ENCODE measurements at places on chromosomes 3 and 15. TPM values are rescaled to one million over a fixed set of nuclear protein-coding genes. Genes with fewer than 3 reads are reported as not detected.
A peak's percentile ranks its signal among the peaks of the same experiment; 100 is the strongest.

- no peak for DNase-seq
Measured at GRCh38 chr3:129673012-129673411, 66.5 kb upstream of the PLXND1 start.

- DNase-seq = peak; percentile 17
Measured at GRCh38 chr15:66253418-66254088, at the start of gene MEGF11. Gene MEGF11, minus strand, starts transcription at chr15:66253750. Its CDS starts 125,347 bp downstream, at chr15:66128403.

LRRC15 gene
- not detected for total RNA-seq

- no peak for DNase-seq
Measured at GRCh38 chr3:169387751-169388696, 275.5 kb downstream of the MECOM start.

DNA sequence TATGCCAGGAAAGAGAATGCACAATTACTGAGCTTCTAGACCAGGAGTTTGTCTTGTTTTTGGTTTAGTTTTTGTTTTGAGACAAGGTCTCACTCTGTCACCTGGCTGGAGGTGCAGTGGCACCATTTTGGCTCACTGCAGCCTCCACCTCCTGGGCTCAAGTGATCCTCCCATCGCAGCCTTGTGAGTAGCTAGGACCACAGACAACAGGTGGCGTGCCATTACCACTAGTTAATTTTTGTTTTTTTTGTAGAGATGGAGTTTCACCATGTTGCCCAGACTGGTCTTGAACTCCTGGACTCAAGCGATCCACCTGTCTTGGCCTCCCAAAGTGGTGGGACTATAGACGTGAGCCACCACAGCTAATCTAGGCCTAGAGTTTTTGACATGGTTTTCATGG is 104.4 kb upstream of the CCDC54 start:
- no peak for DNase-seq

GRCh38 chr3:154040283-154040682 is 80.9 kb upstream of the ARHGEF26 start:
- DNase-seq = no peak

DNA sequence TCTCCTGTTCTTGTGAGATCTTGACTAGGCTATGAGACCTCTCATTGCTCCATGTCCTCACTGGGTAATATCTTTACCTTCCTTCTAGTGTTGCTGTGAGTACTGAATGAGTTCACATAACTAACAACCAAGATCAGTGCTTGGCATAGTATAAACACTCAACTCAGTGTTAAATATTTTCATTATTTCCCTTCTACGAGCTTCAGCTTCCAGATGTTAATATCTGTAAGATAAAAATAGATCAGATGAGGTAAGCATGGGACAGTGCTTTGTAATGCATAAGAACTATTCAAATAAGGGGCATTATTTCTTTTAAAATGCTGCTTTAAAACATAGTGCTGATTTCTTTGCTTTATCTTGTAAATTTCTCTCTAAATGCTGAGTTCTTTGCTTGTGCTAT is 130.8 kb downstream of the DIPK2A start:
- DNase-seq = no peak

DNA sequence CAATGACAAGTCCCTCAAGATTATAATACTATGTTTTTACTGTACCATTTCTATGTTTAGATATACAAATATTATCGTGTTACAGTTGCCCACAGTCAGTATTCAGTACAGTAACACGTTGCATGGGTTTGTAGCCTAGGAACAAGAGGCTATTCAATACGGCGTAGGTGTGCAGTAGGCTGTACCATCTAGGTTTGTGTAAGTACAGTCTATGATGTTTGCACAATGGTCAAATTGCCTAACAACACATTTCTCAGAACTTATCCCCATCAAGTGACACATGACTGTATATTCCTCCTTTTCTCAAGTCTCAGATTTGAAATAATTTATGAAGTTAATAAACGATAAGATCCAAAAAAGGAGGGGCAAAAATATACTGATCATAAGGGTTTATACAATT is 21.7 kb downstream of the ZDHHC3 start:
- DNase-seq = no peak

- no peak for DNase-seq
Measured at GRCh38 chr15:85408270-85408746, 27.9 kb downstream of the AKAP13 start.

PLIN1 gene
- 0.47 TPM for total RNA-seq

- no peak for DNase-seq
Measured at GRCh38 chr15:89802986-89803824, 11.4 kb downstream of the ANPEP start.

DNA sequence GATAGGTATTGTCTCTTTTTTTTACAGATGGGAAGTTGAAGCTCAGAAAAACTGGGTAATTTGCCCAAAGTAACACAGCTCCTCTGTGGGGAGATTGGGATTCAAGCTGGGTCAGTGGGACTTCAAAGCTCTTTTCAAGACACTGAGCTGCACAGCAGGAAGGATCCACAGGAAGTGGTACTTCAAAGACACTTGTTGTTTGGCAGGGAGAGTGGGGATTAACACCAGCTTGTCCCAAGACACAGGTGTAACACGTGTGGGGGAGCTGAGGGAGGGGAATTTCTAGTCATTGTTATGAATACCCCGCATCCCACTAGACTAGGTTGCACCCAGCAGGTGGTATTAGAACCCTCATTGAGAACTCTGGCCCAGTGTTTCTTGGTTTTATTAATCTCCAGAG is 116.0 kb downstream of the FOXB1 start:
- DNase-seq = no peak

LRRC3B gene
- 51.3 TPM for total RNA-seq

- DNase-seq = no peak
Measured at GRCh38 chr15:69786136-69786701, 311.5 kb downstream of the TLE3 start.

GRCh38 chr3:71502066-71502625 is 81.4 kb downstream of the FOXP1 start:
- no peak for DNase-seq

NDN gene
- 76.4 TPM for total RNA-seq

DNA sequence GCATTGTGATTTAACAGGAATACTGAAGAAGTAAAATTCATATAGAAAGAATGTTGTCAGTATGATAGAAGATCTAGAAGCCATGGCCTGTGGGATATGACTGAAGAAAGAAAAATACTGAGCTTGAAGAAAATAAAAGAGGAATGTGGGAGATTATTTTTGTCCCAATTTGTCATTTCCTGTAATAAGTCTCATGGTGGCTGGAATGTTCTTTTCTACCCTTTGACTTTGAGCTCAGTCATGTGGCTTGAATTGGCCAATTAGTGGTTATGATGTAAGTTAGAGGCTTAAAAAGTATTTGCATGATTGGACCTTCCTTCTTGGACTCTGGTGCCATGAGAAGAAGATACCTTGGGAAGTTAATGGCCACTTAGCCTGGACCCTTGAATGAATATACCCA is 14.1 kb downstream of the APH1B start:
- no peak for DNase-seq

DNA sequence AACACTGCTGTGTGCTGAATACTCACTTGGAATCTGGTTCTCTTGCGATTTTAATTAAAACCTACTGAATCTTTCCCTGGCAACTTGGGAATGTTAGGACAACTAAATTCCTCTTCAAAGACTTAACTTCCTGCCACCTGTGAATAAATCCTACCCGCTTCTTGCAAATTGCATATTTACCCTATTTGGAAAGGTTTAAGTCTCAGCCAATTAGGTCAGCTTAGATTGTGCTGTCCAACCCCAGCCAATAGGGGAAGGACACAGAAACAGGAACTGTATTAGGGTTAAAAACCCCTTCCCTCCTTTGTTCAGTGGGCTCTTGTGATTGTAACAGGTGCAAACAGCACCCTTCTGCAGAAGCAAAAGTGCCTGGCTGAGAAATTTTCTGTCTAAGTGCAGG is 38.6 kb upstream of the FSTL1 start:
- no peak for DNase-seq

DNA sequence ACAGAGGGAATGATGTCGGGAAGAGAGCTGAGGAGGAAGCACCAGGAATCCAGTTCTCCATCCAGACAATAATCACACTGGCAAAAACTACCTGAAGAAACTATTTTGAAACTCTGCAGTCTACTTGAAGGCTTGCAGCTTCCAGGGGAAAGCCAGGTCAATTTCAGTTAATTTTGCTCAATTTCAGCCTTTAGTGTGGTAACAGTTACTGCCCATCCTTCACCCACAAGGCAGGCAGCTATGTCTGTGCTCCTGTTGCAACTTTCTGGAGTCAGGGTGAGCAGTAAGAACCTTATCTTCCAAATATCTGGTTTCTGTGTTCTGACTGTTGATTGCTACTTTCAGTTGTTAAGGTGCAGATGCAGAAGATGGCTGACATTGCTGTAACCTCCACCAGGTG is 221.7 kb downstream of the ADAMTS17 start:
- DNase-seq = no peak

GOLGA6L7 gene
- total RNA-seq = not detected

GRCh38 chr15:26015516-26016075 is 152.5 kb upstream of the ATP10A start:
- no peak for DNase-seq

DNA sequence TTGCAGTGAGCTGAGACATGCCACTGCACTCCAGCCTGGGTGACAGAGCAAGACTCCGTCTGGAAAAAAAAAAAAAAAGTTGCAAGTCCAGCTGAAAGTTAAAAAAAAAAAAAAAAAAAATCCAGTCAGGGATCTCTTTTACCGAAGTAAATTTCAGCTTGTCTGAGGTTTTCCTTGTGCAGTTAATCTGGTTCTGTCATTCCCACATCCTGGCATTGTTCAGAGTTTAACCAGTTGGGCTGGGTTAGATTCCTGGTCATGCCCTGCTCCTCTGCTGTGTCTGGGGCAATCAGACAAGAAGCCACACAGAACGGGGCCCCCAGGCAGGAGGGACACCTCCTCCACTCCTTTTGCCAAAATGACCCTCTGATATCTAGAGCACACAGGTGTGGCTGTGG is 84.1 kb upstream of the KLHL25 start:
- DNase-seq = no peak

DNA sequence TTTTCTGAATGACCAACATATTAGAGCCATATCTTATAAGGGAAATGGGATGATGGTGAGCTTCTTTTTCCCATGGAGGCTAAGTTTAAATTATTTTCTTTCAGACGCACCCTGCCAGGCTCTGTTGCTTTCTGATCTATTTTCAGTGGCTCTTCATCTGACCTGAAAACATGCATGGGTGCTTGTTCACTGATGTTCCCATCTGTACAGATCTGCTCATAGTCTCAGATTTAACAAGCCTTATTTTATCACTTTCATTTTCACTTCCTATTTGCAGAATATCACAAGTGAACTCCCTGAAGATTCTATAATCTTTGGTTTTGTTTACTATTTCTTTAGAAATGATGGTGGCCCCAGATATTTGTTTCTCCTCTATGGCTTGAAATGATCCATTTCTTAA is 31.1 kb upstream of the SUCLG2 start:
- DNase-seq = no peak
